ENCODE measurements at places on chromosomes 3 and 15.

DNA sequence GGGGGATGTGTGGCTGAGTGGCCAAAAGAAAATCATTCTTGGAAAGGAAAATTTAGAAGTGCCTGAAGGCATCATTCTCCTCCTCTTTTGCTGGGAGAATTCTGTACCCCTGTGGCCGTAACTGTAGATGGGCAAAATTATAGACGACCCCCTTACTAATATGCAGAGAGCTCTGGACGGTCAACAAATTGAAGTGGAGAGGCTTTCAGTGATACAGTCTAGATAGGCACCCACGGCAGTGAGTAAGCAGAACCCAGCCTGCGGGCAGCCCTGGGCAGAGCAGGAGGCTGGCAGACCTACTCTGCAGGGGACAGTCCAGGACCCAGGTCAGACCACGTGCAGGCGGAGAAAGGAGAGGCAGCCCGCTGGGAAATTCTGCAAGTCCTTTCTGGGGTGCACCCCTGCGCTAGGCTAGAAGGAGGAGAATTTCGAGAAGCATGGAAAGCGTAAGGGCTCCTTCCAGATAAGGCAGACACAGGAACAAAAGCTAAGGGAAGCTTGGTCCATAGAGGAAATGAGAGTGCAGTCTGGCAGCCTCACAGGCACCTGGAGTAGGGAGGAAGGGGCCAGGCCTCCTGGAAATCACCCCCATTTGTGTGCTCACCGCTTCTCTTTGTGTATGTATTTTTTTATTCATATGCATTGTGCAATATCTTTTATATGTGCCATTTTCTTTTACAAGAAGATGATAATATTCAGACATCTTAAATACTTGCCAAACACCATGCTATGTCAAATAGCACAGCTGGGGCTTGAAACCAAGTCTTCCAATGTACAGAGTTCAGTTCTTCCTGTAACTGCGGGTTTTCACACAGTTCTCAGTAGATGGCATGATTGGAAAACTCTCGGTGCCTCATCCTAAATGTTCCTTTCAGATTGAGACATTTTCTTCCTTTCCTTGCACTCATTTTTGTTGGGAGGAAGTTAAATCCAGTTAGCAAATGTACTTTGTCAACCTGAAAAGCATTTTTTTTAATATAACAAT, 40.2 kb downstream of the LRRK1 start:
- DNase-seq = no peak

DNA sequence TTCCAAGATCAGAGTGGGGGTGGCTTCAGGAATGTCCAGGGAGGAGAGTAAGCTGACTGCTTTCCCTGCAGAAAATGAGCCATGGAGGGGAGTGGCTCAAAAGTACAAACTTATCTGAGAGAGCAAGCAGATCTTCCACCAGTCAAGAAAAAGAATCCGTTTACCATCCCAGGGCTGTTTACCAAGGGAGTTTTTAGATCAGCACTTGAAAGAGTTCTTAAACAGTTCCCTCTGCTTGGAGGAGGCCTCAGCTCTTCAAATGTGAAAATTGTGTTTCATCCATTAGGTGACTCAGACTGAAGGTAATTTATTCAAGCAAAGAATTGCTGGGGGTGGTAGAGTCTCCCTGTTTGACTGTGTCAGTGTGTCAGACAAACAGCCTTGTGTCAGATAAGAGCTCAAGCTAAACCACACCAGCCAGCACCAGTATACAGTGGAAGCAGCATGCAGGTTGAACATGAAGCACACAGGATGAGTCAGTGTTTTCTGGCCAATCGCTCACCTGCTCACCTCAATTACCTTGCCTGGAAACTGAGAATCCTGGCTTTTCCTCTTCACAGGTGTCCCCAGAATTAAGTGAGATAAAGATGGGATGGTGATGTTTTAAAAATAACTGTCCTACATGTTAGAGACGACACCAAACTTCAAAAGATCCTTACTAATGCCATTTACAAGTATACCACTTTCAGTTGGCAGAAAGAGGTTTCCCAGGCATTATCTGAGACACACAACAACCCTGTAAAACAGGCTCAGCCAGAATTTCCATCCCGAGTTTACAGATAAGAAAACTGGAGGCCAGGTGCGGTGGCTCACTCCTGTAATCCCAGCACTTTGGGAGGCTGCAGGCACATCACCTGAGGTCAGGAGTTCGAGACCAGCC, 21.7 kb downstream of the SH3BP5 start:
- DNase-seq = no peak

- DNase-seq = no peak
Observed at GRCh38 chr3:98730338-98730737, 32.8 kb upstream of the ST3GAL6 start.

DNA sequence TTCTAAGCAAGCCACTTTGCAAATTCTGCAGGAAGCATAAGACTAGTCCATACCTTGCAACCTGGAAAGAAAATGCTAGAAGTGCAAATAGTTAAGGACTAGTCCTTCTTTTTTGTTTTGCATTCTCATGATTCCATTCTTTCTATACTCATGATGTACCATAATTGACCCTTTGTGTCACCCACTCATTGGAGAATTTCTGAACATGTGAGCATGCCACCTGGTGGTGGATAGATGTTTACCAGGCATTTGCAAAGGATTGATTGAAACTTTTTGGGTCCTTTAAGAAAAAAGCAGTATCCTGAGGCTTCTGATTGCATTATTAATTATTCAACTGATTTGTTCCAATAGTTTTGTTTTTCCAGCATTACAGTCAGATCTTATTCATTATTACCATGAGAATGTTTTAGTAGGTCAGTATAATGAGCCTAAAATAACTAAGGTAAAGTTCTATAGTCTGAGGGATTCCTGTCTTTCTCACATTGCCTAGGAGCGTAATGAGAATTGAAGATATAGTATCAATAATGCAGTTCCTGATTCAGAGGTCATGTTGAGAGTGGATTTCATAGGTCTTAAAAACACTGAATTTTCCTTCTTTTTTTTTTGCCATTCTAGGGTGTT, 20.2 kb upstream of the DIPK2A start:
- DNase-seq = no peak

- no peak for DNase-seq
Observed at GRCh38 chr3:136211547-136211946, 15.4 kb upstream of the MSL2 start.

DNA sequence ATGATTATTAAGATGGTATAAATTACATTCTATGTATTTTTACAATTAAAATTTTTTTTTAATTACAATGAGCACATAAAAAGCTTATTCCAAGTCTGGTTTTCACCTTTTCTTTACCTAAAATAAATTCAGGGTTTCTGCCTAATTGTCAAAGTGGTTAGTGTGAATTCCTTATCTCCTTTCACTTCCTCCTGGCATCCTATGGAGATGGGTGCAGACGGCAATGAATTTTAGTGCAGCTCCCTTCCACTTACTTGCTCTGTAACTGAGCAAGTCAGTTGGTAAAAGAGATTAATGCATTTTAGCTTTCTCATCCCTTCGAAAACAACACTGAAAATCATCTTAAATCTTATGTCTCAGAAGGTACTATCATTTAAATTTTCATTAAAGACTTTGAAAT, 13.1 kb downstream of the HDGFL3 start:
- DNase-seq = no peak

DNA sequence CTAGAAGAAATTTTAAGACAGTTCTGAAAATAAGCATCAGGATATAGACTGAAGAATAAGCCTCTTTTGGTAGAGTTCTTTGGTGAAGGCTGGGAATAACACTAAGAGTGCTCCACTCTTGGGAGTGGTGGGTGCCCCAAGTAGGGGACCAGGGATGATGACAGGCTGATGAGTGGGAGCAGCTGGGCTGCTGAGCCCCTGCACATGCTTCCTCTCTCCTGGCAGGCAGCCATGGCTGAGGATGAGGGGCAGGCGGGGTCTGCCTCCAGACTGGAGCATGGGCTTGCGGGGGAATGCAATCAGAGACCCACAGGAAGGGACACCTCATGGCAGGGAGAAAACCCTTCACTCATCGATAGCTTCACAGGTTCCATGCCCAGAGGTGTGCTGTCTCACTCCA, 72.6 kb upstream of the RORA start:
- DNase-seq = no peak

- DNase-seq = no peak
Observed at GRCh38 chr15:93088981-93089726, at the start of gene RGMA. TSS of gene RGMA (minus strand) at chr15:93089211. CDS start at chr15:93088932, 279 bp downstream.

- DNase-seq = no peak
Observed at GRCh38 chr15:59998305-59998949, 5.7 kb upstream of the FOXB1 start.

DNA sequence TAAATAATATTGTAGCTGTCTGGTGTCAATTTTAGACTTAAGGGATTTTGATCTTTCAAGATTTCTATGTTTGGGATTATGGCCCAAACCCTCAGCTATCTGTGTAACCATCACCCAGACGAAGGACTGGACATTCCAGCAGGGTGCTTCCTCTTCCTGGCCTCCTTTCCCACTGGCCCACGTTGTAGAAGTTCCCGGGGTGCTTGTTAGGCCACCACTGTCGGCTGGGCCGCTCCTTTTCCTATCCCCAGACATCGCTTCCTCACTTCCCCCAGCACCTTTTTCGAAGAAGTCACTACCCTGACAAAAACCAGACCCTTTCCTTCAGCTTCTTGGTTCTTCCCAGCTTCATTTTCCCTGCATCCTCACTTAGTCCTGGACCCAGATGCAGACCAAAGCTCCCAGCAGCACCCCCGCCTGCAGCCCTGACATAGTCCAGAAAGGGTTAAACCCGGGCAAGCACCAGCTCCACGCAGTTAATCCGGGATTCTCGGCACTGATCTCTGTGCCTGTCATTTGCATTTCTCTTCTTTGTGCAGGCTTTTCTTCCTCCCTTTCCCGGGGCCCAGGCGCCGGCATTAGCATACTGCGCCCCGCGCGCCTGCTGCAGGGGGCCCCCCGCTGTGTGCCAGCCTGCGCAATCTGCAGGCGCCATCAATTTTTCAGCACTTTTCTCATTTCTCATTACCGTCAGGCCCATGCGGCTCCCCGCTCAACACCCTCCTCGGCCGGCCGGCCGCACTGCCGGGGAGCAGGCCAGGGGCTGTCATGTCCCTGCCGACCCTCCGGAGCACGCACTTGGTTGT, 90.6 kb downstream of the ZNF621 start:
- DNase-seq = no peak

DNA sequence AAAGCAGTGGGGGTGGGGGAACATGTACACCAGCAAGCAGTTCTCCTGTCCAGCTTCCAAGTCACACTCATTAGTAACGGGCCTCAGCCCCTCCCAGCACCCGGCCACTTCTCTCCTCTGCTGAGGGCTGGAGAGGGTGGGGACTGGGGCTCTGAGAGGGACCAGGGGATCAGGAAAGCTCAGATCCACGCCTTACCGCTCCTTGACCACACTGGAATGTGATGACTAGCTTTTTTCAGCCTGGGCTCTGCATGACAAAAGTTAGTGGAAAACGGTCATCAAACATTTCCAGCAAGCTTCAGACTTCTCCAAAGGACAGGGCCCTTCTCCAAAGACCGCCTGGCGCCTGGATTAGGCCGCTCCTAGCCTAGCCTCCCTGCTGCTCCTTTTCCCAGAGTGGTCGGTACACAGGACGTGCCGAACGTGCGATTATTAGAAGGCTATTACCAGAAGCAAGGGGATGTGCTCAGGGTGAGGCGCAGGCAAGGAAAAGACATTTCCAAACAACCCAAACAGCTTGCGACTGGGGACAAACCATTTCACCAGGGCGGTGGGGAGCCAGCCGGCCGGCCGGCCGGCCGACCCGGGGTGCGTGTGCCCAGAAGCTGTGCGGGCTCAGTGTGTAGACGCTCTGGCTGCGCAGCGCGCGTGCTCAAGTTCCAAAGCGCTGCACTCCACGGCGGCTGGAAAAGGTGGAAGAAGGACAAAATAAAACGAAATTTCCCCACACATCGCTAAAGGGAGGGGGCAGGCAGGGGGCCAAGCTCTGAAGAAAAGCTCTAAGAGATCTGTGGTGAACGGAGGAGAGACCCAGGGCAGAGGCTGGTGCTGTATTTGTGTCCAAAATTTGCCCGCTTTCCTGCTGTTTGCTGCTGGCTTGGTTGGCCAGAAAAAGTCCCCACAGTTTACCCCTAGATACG, 51.0 kb upstream of the SSR3 start:
- DNase-seq = no peak

GRCh38 chr3:56424885-56425284, 43.4 kb downstream of the ERC2 start:
- no peak for DNase-seq

DNA sequence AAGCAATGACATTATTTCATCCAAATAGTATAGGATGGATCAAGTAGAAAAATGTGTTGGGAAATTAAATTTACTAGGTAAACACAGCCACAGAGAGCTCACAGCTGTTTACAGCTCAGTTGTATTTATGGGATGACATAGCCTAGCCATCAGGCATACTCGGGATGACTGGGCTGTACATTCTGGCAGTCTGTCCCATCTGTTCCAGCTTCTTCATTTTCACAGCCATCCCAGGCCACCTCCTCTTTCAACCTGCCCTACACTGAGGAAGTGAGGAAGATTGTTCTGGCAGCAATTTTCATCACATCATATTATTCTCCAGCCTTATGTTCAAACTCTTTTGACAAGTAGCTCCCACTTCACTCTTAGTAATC, 98.4 kb upstream of the PFN2 start:
- no peak for DNase-seq

GRCh38 chr3:188124184-188124583, 29.8 kb upstream of the LPP start:
- DNase-seq = no peak

GRCh38 chr3:148957586-148957985, 33.8 kb upstream of the GYG1 start:
- no peak for DNase-seq

DNA sequence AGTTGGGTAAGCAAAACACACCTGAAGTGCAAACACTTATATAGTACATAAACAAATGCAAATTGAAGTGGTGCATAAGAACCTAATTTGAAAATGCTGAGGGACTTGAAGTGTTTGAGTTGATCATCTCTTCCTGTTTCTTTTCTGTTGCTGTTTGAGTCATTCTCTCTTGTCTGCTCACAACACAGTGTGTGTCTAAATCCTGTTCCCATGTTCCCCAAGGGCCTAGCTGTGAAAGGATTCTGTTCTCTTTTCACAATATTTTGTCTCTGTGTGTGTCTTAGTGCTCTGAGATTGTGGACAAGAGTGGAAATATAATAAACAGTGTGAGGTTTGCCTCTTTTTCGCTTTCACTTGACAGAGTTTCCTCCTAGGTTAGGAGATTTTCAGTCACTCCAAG, 6.1 kb downstream of the CD96 start:
- no peak for DNase-seq

DNA sequence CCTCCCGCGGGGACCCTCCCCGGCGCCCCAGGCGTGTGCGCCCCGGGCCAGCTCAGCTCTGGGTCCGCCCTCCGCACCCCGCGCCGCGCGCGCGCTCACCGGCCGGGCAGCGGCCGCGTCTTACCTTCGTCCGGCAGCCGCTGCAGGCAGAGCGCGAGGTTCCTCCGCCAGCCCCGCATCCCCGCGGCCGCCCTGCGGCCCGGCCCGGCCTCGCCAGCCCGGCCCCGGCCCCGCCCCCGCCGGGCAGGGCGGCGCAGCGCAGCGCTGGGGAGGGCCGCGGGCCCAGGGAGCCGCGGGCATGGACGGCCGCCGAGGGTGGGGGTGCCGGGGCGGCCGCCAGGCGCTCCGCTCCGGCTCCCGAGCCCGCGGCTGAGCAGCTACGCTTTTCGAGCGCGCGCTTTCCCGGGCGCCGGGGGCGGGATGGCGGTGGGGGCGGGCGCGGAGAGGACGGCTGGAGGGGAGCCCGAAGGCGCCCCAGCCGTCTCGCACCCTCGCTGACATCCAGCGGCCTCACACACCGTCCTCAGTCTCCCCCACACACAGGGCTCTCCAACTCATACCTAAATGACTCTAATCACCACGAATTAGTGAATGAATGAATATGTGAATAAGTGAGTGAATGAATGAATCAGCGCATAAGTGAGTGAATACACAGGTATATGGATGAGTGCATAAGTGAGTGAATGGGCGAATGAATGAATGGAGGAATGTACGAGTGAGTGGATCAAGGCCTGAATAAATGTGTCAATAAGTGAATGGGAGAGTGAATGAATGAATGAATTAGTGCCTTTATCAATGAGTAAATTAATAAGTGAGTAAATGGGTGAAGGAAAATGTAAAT, 48.5 kb upstream of the CCDC174 start:
- DNase-seq = no peak

Data from activated naive CD4-positive, alpha-beta T cell (primary cell).